Trophoblast cell (in vitro differentiated cells and primary cell): ENCODE measurements at places on chromosomes 12 and 14.

GRCh38 chr12:50043854-50044253 lies 13.5 kb upstream of the ASIC1 start:
- DNase-seq = no peak

DNA sequence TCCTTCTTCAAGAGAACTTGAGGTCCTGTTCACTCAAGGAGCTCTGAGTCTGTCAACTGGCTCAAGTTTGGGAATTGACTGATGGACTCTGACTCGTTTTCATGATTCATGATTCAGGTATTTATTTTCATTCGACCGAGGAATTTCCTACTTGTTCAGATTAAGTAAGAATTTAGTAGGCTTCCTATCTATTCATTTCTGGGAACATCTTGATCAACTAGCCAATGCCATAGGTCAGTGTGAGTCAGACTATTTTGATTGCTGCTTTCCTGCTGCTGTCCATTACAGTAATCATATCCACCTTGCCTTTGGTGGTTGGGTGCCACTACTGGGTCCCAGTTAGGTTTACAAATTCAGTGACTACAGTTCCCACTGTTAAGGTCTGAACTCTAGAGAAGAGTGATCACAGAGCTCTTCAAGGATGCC lies 6.1 kb downstream of the FAM186A start:
- DNase-seq = peak; percentile 51

DNA sequence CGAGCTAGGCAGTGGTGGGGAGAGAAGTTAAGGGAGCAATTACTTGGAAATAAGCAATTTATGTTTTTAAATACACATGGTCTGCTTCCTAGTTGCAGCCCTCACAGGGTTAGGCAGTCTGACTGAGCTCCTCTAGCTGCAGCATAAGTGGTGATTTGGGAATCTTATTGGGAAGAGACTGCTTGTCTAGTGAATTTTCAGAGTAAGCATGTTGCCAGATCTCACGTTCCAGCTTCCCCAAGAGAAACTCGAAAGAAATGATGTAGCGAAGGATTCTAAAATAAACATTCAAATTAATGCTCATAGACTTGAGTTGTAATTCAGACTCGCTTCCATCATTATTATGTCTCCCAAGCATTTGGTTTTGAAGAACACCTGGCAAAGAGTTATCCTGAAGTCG lies 440.2 kb downstream of the ATP23 start:
- no peak for DNase-seq

- DNase-seq = peak; percentile 17
These were observed 207.8 kb upstream of the FAR2 start for GRCh38 chr12:28941248-28941647.

GRCh38 chr12:13596714-13597113 lies 384.7 kb downstream of the GRIN2B start:
- DNase-seq = no peak

DNA sequence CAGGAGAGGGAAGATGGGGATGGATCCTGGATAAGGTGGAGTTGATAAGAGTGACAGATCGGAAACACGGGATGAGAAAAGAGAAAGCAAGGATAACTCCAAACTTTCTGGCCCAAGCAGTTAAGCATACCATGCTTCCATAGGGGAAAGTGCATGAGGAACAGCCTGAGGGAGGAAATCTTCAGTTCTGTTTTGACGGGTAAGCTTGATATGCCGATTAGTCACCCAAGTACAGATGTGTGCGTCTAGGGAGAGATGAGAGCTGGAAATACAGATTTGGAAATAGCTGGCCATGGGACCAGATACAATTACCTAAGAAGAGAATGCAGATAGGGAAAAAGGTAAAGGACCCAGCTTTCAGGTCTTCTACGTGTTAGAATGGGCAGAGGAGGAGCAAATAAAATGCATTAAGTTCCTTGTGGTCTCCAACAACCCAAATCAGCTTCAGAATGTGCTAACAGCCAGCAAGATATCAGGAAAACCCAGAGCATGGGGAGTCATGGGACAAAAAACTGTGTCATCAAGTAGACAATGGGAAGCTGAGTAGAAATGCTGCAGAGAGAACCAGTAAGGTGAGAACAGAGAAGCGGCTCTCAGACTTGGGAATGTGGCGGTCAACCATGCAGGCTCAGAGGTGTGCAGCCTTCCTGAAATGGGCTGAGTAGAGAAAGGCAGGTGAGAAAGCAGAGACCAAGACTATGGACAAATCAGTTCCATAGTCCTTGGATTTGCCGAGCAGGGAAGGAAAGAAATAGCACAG lies 56.3 kb downstream of the PPP1R36 start:
- DNase-seq = peak; percentile 70

GRCh38 chr12:94290353-94290752 lies 142.0 kb downstream of the PLXNC1 start:
- DNase-seq = no peak

GRCh38 chr14:88303041-88303440 lies 20.0 kb downstream of the KCNK10 start:
- DNase-seq = no peak

DNA sequence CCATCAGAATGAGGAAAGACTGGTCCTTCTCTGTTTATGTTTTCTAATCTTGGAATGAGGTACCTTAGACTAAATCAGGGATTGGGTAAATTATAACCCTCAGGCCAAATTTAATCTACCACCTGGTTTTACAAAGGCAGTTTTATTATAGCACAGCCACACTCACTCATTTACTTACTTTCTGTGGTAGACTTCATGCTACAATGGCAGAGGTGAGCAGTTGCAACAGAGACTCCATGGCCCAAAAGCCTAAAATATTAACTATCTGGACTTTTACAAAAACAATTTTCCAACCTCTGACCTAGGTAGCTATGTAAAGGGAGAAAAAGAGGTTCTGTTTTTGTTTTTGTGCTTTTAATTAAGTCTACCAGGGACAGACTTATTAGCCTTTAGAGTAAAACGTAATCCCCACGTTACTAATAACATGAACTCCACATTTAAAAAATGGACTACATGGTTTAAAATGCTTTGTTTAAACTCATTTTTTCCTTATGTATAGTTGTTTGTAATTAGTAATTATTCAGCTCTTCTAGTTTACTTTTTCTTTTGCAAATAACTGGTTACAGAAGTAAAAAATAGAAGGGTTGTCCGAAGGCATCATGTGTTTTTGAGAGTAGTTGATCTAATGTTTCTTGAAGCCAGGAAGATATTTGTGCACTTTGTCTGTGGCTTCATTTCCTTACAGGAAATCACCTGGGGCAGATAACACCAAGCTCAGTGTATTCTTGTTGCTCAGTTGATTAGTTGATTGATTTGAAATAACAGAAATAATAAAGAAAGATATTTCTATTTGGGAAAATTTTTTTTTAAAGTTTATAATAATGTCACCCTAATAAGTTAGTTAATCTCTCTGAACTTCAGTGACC lies 57.6 kb upstream of the ATP2B1 start:
- no peak for DNase-seq

GRCh38 chr14:105087963-105088811 lies 23.0 kb upstream of the GPR132 start:
- DNase-seq = peak; percentile 95

- no peak for DNase-seq
These were observed 64.4 kb downstream of the SERPINA3 start for GRCh38 chr14:94676495-94677185.

DNA sequence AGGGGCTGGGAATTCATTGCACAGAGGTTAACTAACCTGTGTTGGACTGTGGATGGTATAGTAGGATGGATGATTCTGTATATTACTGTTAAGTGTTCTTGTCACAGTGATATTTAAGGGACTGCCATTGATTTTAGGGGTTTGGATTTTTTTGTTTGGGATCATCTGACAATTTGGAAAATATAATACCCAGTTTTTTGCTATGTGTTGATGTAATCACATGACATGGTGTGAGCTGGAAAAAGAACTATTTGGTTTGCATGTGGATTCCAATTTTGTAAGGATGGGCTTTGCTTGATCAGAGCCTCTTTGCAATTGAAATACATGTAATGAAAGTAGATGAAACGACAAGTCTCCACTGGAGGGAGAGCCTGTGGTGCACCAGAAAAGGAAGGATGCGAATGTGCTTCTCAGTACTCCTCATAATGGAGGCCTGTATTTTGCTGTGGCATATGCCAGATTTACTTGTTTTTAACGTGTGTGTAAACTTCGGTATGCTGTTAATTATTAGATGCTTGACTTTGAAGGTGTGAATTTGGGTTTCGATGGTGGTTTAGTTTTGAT lies 2.7 kb downstream of the DYRK2 start:
- no peak for DNase-seq

GRCh38 chr14:40581264-40581663 lies 1025.4 kb upstream of the LRFN5 start:
- DNase-seq = no peak

DNA sequence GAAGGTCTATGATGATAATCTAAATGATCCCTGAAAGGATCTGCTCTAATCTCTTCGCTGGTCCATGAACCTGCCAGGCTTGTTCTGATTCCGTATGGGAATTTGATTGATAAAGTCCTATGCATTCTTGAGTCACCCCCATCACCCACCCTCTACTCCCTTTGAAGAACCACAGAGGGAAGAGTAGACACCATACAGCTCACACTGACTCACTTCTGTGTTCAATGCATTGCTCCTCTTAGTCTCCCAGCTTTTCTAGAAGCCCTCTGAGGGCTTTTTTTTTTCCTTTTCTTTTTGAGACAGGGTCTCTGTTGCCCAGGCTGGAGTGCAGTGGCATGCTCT lies 18.5 kb upstream of the GPRC5A start:
- DNase-seq = no peak

DNA sequence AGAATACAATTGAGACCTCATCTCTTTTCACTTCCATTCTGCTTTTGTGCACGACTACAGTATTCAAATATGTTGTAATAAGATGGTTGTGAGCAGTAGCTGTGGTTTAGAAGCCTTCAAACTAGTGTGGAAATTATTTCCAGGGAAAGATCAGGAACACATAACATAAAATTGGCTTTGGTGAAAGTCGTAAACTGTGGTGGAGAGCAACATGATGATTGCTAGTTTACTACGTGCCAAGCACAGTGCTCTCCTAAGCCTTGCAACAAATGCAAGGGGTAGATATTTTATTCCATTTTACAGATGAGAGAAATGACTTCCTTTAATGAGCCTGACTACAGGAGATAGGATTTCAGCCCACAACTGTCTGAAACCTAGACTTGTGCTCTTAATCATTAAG lies 172.4 kb upstream of the LMNTD1 start:
- DNase-seq = no peak

GRCh38 chr14:102503641-102504327 lies 5.8 kb downstream of the ANKRD9 start:
- no peak for DNase-seq

GRCh38 chr14:70472253-70473159 lies 20.5 kb downstream of the ADAM21 start:
- no peak for DNase-seq

DNA sequence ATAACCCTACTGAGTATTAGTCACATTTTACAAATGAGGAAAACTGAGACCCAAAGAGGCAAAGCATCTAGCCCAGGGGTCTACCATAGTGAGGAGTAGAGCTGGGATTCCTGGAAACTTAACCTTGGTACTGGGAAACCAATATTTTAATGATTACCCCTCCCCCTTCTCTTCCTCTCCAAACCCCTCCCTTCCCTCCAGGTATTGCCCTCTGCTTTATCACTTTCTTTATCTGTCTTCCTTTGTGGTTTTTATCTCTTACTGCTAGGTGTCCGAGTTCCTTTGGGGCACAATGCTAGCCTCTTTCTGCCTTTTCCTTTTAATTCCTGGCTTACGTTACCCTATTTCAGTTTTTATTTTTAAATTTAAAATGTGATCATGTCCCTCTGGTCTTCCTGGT lies 2.8 kb downstream of the GABARAPL1 start:
- no peak for DNase-seq

GRCh38 chr12:108618079-108618952 lies 15.4 kb downstream of the SELPLG start:
- peak; percentile 86 for DNase-seq

DNA sequence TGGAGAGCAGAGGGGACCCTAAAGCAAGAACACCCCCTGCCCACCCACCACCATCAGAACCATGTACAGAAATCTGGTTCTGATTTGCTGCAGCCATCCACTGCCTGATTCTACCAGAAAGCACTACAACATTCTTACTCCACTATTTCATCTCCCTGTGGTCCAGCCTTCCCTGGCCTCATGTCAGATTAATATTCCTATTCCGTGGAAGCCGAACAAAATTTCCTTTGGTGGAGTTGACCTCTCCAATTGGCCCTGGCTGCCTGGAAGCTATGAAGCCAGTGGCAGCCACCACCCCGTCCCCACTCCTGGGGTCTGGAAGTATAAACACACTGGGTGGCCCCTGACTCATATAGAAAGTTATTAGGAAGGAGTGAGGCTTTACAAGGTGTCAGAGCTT lies 60.2 kb downstream of the ANO2 start:
- DNase-seq = no peak

DNA sequence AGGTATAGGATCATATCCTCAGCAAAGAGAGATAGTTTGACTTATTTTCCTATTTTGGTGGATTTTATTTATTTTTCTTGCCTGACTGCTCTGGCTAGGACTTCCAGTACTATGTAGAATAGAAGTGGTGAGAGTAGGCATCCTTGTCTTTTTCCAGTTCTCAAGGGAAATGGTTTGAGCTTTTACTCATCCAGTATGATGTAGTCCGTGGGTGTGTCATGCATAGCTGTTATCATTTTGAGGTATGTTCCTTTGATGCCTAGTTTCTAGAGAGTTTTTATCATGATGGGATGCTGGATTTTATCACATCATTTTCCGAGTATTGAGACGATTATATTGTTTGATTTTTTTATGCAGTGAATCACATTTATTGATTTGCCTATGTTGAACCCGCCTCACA lies 97.2 kb downstream of the MGAT4C start:
- no peak for DNase-seq

DNA sequence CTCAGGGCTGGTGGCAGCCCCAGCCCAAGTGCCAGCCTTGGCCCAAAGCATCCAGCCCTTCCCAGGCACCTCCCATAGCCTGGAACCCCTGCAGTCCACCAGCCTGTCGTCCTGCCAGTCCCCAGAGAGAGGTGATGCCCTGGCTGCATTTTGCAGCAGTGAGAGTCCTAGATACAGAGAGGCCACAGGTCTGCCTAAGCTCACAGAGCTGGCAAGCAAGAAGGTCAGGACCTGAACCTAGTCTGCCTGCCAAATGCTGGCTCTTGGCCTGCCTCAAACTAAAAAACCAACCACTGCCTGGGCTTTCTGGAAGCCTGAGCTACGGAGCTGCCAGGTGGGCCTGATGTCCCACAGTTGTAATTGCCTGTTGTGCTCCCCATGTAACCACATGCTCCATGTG lies 164.9 kb downstream of the PHETA1 start:
- DNase-seq = no peak

- peak; percentile 68 for DNase-seq
These were observed at the start of gene LRP1 for GRCh38 chr12:57127726-57128518. TSS of gene LRP1 (plus strand) at chr12:57128483. CDS start at chr12:57128965, 482 bp downstream.

GRCh38 chr14:58821421-58821820 lies 183.7 kb downstream of the DACT1 start:
- peak; percentile 58 for DNase-seq

- no peak for DNase-seq
These were observed 36.3 kb downstream of the PRKAB1 start for GRCh38 chr12:119704065-119704747.

- no peak for DNase-seq
These were observed 1.9 kb upstream of the DHRS4 start for GRCh38 chr14:23951590-23952201.
